Bronchial epithelial cell (primary cell): ENCODE measurements at places on chromosomes 6 and 20.

GRCh38 chr6:35725721-35726438 is 11.0 kb upstream of the ARMC12 start:
- DNase-seq: no peak

GRCh38 chr20:4973330-4974097 is 27.8 kb downstream of the SLC23A2 start:
- peak; percentile 50 for DNase-seq

DNA sequence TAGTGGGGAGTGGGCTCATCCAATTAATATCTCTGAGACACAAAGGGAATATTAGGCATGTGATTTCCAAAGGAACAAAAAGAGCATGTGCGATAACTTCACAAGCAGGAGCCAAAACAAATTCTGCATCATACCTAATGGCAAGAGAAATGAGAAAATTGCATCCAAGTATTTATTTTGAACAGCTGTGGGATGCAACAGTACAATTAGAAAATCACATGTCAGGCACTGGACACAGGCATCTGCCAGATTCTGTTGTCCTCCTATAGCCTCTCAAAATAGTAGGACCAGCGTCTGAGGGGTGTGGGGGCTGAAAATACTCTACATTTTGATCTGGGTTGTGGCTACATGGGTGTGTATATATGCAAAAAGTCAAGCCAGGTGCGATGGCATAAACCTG is 66.3 kb downstream of the EDN1 start:
- DNase-seq: no peak

GRCh38 chr20:63553933-63554290 is at the start of gene FNDC11:
Gene FNDC11 (plus strand): TSS chr20:63554159. CDS start chr20:63555664, 1,505 bp downstream.
- DNase-seq: no peak

- DNase-seq: no peak
These were observed 522.6 kb upstream of the MMS22L start for GRCh38 chr6:97805596-97805995.

GRCh38 chr20:57711311-57711712 is 1.5 kb upstream of the PMEPA1 start:
- no peak for DNase-seq

DNA sequence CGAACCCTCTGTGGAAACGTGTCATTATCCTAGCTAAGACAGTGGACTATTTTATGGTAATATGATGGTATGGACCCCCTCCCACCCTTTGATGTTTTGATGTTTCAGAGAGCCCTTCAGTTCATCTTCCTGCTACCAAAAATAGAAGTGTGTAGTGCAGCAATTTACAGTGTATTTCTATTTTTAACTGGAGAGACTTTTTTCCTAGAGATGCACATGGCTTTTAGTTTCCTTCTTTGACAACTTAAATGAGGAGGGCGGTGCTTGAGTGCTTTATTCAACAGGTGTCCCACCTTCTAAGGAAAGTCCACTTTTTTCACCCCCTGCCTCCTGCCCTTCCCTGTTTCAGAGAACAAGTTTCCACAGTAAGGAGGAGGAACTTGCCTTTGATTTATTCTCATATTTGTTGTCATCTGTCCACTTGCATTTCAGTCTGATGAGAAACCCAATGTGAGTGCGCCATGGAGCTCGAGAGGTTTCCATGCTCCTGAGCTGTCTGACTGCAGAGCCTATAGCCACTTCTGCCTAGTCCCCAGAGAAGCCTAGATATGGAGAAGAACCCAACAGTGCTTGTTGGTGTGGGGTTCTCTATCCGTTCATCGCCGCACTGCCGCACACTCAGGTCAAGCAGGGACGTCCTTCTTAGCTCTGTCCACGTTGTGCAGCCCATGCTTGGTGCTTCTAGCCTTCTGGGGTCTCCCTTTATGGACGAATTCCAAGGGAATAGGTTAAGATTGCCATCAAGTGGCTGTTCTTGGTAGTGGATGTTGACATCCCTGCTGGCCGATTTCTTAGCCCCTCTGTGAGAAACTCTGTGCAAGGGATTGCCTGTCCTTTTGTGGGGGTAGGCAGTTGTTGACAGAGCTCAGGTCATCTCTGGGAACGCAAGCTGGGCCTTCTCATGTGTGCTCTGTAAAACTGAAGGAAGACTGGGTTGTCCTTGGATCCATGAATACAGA is 144.2 kb downstream of the JARID2 start:
- DNase-seq: no peak

DNA sequence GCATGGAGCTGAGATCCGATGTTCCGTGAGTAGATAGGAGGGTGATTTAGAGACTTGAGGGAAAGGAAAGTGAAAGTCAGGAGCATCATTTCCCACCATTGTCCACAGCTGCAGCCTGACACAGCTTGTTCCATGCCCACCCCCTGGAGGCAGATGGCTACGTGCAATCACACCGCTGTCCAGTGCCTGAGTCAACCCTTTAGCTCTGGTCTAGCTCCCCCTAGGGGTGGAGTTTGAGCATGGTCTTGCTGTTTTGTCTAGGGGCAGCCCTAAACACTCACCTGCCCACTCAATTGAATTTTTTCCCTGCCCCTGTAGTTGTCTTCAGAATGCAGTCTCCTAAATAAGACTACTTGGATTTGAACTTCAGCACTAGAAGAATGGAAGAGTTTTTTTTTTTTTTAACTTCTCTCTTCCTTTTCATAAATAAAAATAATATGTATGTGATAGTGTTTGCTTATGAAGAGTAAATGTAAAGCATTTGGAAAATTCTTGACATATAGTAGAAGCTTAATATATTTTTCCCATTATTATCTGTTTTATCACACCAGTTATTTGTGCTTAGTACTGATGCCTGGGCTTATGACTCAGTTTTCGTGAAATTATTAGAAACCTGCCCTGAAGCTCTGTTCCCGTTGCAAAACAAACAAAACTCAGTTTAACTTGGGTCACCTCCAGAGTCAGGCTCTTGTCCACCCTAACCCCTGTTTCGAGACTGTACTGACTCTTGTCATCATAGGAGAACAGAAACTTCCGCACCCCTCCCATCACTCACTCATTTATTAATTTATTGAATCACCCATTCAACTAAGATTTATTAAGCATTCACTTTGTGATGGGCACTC is 814.8 kb downstream of the MAFB start:
- peak; percentile 75 for DNase-seq

- peak; percentile 36 for DNase-seq
These were observed 39.7 kb upstream of the PHIP start for GRCh38 chr6:79117752-79118151.

DNA sequence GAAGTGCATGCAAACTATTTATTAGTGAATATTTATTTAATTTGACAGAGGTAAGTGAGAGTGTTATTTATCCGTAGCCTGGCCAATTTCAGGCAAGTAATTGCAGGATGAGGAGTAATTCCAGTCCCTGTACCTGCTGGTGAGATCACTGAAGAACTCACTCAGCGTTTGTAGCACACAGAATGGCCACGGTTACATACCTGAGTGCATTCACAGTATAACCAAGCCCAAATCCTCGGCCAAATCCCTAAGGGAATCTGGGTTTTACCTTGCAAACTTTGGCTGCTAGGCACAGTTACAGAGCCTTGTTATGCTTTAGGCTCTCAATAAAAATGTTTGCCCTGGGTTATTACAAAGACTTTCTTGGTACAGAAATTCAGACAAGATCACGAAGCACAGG is 93.3 kb downstream of the KCNQ5 start:
- no peak for DNase-seq

DNA sequence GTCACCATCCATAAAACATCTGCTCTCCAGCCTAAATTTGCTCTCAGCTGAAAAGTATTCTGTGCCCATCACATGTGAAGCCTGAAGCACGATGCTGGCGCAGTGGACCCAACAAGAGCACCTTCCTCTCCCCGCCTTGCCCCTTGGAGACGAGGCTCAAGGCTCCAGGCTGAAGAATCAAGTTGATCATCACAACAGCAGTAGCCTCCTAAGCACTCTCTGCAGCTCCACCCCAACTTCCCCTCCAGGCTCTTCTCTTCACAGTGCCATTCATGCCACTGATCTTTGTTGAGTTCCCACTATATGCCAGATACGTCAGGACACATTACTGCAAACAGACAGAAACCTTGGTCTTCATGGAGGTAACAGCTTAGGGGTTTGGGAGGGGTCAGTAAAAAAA is 41.6 kb upstream of the ZNF217 start:
- DNase-seq: no peak

- no peak for DNase-seq
These were observed 25.2 kb upstream of the QKI start for GRCh38 chr6:163389354-163389753.

DNA sequence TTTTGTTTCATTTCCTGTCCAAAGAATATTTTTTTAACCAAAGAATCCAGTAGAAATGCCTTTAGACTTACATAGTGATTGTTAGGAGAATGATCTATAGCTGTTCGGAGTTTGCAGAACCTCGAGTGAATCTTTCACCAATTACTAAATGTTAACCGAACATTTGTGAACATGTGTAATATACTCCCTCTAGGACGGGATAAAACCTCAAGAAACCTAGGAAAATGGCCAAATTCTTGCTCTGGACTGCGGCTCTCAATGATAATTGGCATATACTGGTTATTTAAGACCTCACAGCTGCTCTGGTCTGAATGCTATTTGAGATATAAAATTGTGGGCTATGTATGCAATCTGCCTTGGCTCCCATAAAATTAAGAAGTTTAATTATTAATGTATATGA is 137.1 kb downstream of the PACRG start:
- DNase-seq: no peak
